ENCODE measurements at places on chromosomes 2 and 18.

DNA sequence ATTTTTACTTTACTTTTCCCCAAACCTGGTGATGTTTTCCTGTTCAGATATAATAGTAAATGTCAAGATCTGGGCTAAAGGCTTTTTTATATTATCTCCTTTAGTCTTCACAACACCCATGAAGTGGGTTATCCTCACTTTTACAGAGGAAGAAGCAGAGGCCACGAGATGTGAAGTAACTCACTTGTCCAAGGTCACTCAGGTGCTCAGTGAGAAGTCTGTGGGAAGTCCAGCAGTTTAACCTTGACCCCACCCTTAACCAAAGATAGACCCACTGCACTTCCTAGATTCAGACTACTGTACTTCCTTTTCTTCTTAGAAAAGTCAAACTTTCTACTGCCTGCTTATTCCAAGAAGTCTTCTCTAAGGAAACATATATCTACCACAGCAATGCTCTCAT lies 56.3 kb upstream of the STAT1 start:
- no peak for DNase-seq

DNA sequence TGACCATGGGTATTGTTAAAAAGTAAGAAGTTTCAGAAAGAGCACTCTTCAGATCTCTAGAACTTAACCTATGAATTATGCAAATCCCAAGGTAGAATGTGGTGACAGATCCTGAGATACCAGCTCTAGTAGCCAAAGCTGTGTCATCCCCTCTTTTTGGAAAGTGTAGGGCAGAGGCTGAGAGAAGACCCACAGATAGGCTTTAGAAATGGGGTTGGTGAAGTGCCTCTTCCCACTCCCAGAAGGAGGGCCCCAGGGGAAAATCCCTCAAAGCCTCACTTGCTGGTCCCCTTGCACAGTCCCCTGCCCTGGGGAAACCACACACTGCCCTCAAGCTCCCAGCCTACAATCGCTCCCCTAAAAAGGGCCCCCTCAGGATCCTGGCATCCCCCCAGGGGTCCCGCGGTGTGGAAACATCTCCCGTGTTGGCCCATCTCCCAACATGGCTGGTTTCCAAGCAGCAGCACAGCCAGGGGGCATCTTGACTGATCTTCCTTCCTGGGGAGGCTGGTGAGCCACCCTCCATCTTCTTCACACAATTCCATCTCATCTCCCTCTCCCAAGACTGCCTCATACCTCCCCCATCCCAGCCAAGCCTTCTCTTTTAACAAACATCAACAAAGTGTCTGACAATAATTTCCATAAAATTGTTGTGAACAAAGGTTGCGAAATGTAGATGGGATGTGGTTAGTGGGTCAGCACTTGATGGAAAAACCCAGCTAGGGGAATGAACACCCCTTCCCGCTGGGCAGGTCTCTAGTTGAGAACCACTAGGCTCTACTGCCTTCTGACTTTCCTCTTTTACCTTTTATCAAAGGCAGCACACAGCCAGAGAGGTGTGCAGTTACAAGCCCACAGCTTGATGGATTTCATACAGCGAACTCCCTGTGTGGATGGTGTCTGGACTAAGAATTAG lies 25.1 kb downstream of the MAL start:
- DNase-seq: no peak

GRCh38 chr18:28003451-28003850 lies 173.5 kb downstream of the CDH2 start:
- DNase-seq: peak; percentile 81

DNA sequence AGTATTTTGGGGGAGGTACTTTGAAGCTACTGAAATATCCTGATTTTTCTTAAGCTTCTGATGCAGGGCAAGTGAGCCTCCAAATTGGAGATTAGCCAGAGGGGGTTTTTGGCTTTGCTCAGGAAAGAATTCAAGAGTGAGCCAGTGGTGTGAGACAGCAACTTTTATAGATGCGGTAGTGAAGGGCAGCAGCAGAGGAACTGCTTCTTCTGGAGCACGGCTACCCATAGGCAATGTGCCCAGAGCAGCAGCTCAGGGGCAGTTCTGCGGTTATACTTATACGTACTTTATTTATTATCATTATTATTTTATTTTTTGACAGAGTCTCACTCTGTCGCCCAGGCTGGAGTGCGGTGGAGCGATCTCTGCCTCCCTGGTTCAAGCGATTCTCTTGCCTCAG lies 19.8 kb upstream of the NT5DC4 start:
- DNase-seq: no peak

DNA sequence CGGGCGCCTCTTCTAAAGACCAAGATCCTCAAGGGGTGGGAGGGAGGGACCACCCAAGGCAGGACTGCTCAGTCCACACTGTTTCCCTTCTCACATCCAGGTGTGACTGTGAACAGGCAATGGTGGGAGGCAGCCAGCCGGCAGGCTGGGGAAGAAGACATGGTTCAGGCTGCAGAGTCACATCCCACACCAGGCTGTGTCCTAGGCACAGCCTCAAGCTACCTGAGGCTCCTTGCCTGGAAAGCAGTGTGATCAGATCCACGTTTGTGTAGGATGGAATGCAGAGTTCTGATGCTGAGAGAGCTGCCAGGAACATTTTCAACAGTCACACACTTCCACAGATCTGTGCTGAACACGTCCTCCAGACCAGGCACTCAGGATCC lies 16.4 kb downstream of the SLC66A2 start:
- no peak for DNase-seq

DNA sequence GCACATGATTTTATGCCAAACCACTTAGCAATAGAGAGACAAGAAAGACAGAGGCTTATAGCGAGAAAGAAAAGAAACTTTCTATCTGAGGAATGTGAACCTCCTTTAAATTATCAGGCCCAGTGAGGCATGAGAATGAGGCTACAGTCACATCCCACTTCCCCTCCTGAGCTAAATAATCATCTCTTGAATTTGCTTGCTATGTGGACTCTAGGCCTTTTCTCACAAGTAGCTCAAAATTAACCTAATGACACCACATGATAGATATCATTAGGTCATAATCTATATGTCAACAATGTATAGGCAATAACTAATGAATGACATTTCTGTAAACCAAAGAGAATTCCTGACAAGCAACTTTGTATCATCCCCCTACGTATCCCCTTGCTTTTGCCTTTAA lies 301.5 kb upstream of the MGAT5 start:
- no peak for DNase-seq

DNA sequence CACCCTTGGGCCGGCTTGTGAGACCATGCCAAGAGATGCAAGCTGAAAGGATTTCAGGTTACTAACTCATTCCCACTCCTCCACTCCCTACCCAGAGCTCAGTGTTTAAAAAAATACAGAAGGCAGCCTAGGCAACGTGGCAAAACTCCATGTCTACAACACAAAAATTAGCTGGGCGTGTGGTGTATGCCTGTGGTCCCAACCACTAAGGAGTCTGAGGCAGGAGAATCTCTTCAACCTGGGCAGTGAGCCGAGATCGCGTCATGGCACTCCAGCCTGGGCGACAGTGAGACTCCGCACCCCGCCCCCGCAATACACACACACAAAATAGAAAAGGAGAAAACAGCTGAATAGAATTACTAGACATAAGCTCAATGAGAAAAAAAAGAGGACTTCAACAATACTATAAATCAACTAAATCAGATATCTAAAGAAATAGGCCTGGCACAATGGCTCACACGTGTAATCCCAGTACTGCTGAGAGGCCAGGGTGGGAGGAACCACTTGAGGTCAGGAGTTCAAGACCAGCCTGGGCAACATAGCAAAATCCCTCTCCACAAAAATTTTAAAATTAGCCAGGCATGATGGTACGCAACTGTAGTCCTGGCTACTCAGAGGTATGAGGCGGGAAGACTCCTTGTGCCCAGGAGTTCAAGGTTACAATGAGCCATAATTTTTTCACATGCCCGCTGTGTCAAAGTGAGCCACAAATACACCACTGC lies 10.1 kb downstream of the IWS1 start:
- peak; percentile 98 for DNase-seq

DNA sequence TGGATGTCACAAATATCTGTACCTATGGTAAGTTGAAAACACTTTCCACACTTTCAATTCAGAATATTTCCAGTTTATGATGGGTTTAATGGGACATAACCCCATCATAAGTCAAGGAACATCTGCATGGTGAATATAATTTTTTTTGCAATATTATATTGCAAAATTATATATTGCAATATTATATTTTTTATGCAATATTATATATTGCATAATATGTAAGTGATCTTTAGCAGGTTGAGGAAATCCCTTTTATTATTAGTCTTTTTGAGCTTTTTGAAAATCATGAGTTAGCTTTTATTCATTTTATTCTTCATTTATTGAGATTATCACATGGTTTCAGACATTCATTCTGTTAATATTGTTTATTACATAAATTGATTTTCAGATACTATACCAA lies 342.2 kb upstream of the GALNT5 start:
- no peak for DNase-seq

GRCh38 chr2:205633994-205634393 lies 48.3 kb upstream of the NRP2 start:
- peak; percentile 54 for DNase-seq

DNA sequence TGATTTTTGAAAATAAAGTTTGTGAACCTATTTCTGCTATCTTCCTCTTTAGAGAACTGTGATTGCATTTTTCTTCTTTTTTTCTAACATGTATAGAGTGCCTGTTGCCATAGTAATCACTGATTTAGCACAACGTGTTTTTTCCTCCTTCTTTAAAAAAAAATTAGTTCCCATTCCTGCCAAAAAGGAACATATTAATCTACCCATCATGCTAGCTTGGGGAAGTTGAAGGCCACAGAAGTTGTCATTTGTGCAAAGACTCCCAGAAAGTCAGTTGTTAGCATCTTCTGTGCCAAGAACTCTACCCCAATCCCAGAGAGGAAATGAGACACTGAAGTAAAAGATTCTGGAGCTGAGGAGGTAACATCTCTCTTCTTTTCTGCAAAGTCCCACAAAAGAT lies 57.3 kb downstream of the SLC8A1 start:
- DNase-seq: no peak

GRCh38 chr2:98507891-98508708 lies 63.4 kb downstream of the INPP4A start:
- DNase-seq: peak; percentile 65

DNA sequence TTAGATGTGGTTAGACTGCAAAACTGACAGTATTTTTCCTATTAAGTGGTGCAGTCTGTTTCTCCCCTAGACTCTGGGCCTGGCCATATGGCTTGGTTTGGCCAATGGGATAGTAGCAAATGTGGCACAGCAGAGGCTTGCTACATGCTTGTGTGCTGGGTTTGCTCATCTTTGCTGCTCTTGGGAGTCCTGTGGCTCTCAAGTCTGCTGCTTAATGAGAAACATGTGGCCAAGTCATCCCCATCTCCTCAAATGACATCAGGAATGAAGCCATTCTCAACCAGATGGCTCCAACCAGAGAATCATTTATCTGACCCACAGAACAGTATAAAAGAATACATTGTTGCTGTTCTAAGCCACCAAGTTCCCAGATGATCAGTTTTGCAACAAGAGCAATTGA lies 57.1 kb upstream of the PAX3 start:
- DNase-seq: peak; percentile 28

GRCh38 chr2:110903548-110903947 lies 171.2 kb downstream of the ACOXL start:
- no peak for DNase-seq
